ENCODE measurements at places on chromosomes 13 and 19. TPM values are rescaled to one million over a fixed set of nuclear protein-coding genes. Genes with fewer than 3 reads are reported as not detected.
A peak's percentile ranks its signal among the peaks of the same experiment; 100 is the strongest.

DNA sequence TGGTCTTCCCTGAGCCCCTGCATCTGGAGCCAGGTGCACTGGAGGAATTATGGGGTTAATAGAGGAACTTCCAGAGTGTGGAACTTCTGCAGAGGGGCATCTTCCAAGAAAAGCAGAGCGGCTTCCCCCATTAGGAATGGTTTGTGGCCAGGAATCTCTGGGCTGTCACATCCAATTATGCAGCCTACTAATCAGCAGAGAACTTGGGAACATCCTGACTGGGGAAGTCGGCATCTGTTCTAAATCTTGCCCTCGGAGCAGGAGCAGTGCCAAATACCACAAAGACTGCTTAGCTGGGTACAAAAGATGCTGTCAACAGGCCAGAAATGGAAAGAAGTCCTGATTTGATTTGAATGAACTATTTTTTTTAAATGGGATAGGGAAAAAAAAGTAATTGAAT, 435.1 kb downstream of the ZNF536 start:
- H3K27ac ChIP-seq, result no peak overlapping the region
- no peaks in the 10 kb centered on the region for H3K27me3 ChIP-seq
- no peak overlapping the region for H3K4me3 ChIP-seq
- no peaks in the 10 kb centered on the region for H3K36me3 ChIP-seq
- no peak for DNase-seq

- no peak overlapping the region for H3K4me3 ChIP-seq
- no peak overlapping the region for H3K27ac ChIP-seq
- peaks cover 27% of the 10 kb centered on the region for H3K36me3 ChIP-seq
These were observed 25.3 kb downstream of the COG3 start for GRCh38 chr13:45490068-45490467.

DNA sequence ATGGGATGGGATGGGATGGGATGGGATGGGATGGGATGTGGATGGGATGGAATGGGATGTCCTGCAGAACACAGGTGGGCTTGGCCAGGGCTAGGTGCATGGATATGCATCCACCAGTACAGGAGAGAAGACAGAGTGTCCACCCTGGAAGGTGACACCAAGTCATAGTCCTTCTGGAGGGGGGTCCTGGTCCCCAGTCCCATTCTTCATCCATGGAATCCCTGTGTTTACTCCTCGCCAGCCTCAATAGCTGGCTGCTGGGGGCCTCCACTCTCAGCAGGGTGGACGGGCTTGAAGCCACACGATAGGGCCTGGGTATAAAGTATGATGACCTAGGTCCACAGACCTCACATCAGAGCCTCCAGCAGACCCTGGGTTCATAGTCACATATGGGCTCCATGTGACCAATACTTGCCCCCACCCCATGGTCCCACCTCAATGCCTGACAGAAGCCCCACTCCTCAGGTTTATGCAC, 40.1 kb downstream of the RFX2 start:
- H3K4me1 ChIP-seq, result peaks cover 3% of the 10 kb centered on the region
- no peak overlapping the region for H3K27ac ChIP-seq
- no peaks in the 10 kb centered on the region for H3K36me3 ChIP-seq
- DNase-seq, result no peak

DNA sequence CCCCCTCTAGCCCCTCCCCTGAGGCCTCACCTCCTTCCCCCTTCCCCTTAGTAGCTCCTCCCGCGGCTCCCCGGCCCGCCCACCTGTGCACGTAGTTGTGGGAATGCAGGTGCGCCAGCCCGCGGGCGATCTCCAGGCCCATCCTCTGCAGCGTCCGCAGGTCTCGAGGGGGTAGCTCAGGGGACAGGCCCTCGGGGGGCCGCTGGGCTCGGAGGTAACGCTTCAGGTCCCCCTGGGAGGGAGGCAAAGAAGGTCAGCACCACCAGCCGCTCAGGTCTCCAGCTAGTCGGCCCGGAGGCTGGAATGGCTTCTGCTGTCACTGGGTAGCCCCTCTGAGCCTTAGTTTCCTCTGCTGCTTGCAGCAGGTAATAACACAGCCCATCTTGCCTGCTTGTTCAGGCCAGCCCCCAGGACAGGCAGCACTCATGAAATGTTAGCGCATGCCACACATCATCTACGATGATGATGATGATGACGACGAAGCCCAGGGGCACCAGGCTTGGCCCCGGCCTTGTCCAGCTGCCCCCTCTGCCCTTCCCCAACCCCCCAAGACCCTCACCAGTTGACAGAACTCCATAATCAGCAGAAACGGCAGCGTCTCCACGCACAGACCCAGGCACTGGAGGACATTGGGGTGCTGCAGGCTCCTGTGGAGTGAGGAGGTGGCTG, 9.2 kb downstream of the LMTK3 start:
- peaks cover 48% of the 10 kb centered on the region for H3K27me3 ChIP-seq
- DNase-seq, result no peak
- H3K4me1 ChIP-seq, result peaks cover 19% of the 10 kb centered on the region
- no peak overlapping the region for H3K4me3 ChIP-seq
- peak overlapping the region; percentile 25 for H3K27ac ChIP-seq

DNA sequence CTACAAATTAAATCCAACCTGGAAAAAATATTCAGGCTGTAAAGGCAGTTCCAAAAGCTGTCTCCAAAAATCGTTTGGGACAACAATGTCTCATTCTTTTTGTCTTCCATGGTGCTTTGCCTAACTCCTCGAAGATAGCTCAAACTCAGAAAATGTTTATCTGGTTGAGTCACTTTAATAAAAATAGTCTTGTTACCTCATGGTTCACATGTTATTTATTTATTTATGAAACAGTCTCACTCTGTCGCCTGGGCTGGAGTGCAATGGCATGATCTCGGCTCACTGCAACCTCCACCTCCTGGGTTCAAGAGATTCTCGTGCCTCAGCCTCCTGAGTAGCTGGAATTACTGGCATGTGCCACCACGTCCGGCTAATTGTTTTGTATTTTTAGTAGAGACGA, 4.9 kb upstream of the BRD4 start:
- no peak overlapping the region for H3K27ac ChIP-seq
- no peaks in the 10 kb centered on the region for H3K27me3 ChIP-seq
- H3K4me3 ChIP-seq, result no peak overlapping the region
- peaks cover 12% of the 10 kb centered on the region for H3K4me1 ChIP-seq
- DNase-seq, result no peak

GRCh38 chr13:43003010-43003409, 11.0 kb upstream of the EPSTI1 start:
- peaks cover 5% of the 10 kb centered on the region for H3K4me1 ChIP-seq
- no peak overlapping the region for H3K27ac ChIP-seq
- H3K27me3 ChIP-seq, result no peaks in the 10 kb centered on the region

GRCh38 chr13:21343659-21344058, 115.4 kb downstream of the ZDHHC20 start:
- peaks cover 15% of the 10 kb centered on the region for H3K4me1 ChIP-seq
- peak overlapping the region; percentile 89 for H3K27ac ChIP-seq
- H3K4me3 ChIP-seq, result peak overlapping the region; percentile 0
- no peak for DNase-seq

DNA sequence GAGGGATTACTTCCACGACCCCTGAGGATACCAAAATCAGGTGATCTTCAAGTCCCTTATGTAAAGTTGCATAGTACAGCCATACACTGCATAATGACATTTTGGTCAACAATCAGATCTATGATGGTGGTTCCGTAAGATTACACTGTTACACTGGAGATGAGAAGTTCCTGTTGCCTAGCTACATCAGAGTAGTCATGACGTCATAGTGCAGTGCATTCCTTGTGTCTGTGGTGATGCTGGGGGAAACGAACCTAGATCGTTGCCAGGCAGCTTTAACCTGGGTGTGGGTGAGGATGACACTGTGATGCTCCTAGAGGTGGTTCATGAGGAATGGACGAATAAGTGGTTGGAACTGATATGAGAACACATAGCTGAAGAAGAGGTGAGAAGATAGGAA, 9.1 kb downstream of the ZNF610 start:
- H3K27ac ChIP-seq, result no peak overlapping the region
- H3K27me3 ChIP-seq, result no peaks in the 10 kb centered on the region
- H3K36me3 ChIP-seq, result no peaks in the 10 kb centered on the region
- no peak for DNase-seq
- H3K4me1 ChIP-seq, result no peaks in the 10 kb centered on the region

- H3K27me3 ChIP-seq, result no peaks in the 10 kb centered on the region
- H3K4me1 ChIP-seq, result no peaks in the 10 kb centered on the region
- no peak for DNase-seq
- no peak overlapping the region for H3K27ac ChIP-seq
- H3K4me3 ChIP-seq, result no peak overlapping the region
These were observed 8.3 kb downstream of the CBLC start for GRCh38 chr19:44785993-44786392.

DNA sequence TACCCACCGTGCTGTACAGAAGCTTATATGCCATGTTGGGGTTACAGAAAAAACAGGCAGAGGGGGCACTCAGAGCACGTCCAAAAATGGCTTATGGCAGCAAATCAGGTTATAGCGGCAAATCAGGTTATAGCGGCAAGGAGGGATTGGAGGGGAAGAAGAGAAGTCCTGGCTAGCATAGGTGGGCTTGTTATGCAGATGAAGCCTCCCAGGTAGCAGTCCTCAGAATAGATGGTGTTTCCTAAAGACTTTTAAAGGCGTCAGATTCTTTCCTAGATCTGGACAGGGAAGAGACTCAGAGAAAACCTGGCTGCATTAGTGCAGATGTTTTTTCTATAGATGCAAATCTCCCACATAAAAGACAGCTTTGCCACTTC, 19.8 kb upstream of the PLEKHF1 start:
- no peaks in the 10 kb centered on the region for H3K36me3 ChIP-seq
- H3K27me3 ChIP-seq, result no peaks in the 10 kb centered on the region
- H3K4me1 ChIP-seq, result peaks cover 9% of the 10 kb centered on the region

- H3K36me3 ChIP-seq, result no peaks in the 10 kb centered on the region
- DNase-seq, result no peak
- peaks cover 3% of the 10 kb centered on the region for H3K4me1 ChIP-seq
- H3K27me3 ChIP-seq, result peaks cover 9% of the 10 kb centered on the region
- no peak overlapping the region for H3K27ac ChIP-seq
- no peak overlapping the region for H3K4me3 ChIP-seq
These were observed 21.8 kb downstream of the MRPS12 start for GRCh38 chr19:38952395-38953165.

- H3K36me3 ChIP-seq, result no peaks in the 10 kb centered on the region
- no peaks in the 10 kb centered on the region for H3K27me3 ChIP-seq
- H3K4me1 ChIP-seq, result peaks cover 8% of the 10 kb centered on the region
- H3K27ac ChIP-seq, result no peak overlapping the region
These were observed 61.8 kb downstream of the MBNL2 start for GRCh38 chr13:97283888-97284287.

DNA sequence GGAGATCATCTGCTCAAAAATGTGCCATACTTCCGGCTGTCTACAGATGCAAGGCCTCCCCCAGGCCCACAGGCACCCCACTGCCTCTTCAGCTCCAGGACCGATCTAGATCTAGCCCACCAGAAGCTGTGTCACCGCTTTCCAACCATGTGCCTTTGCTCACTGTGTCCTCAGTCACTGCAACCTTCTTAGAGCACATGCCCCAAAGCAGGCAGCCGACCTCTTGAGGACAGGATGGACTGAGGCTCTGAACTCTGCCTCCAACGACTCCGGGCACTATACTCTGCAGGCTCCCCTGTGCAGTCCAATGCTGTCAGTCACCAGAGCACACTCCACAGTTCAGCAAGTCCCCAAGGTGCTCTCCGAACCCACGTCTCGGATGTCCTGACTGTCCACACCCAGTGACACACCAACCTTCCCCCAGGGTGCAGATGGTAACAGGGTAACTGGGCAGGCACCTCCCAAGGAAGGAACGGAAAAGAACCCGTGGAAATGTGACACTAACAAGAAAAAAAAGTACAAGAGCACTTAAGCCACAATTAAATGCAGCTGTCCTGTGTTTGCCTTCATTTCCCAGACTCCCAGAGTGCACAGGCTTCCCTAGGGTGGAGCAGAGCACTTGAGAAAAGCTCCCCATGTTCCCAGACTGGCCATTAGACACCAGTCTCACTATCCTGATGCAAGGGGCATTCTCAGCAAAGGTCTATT, 4.8 kb downstream of the STK24 start:
- peaks cover 46% of the 10 kb centered on the region for H3K4me1 ChIP-seq
- H3K27me3 ChIP-seq, result no peaks in the 10 kb centered on the region
- peak; percentile 32 for DNase-seq
- no peak overlapping the region for H3K4me3 ChIP-seq
- peaks cover 6% of the 10 kb centered on the region for H3K36me3 ChIP-seq

DNA sequence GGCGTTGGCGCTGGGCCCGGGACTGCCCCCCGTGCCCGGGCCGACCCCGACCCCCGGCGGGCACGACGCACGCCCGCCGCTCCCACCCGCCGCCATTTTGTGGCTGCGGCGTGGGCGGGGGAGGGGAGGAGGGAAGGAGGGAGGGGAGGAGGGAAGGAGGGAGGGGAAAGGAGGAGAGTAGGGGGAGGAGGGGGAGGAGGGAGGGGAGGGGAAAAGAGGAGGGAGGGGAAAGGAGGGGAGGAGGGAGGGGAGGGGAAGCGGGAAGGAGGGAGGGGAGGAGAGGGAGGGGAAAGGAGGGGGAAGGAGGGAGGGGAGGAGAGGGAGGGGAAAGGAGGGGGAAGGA, at the start of gene BTBD2:
TSS of gene BTBD2 (minus strand) at position 107 of the 343 bp plus-strand sequence. CDS start at position 96, 11 bp downstream.
- H3K36me3 ChIP-seq, result no peaks in the 10 kb centered on the region
- H3K4me3 ChIP-seq, result peak within 1 kb of the TSS; percentile 39
- H3K4me1 ChIP-seq, result peaks cover 26% of the 10 kb centered on the region
- peak within 1 kb of the TSS; percentile 83 for H3K27ac ChIP-seq

DNA sequence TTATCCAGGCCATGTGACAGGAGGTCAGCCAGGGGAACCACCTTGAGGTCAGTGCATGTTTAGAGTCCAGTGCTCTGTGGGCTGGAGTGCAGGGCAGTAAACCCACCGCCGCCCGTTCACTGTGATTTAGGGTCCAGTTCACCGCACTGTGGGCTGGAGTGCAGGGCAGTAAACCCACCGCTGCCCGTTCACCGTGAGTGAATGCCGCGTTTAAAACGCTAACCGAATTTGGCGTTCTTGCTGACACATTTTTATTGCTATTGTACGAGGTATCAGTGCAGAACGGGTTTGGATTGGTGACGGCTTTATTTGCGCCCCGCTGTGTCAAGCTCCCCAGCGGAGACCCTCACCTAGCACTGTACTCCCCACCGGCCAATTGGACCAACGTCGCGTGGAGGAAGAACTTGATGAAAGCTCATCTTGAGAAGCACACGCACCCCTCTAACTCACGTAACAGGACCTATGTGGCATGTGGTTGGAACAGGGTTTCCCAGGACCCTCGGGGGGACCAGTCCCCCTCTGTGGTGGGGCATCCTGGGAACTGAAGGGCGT, 27.9 kb downstream of the C13orf46 start:
- H3K27me3 ChIP-seq, result no peaks in the 10 kb centered on the region
- H3K36me3 ChIP-seq, result no peaks in the 10 kb centered on the region
- no peak for DNase-seq
- no peak overlapping the region for H3K4me3 ChIP-seq

- no peaks in the 10 kb centered on the region for H3K4me1 ChIP-seq
- no peak for DNase-seq
- no peaks in the 10 kb centered on the region for H3K27me3 ChIP-seq
- H3K4me3 ChIP-seq, result no peak overlapping the region
- no peak overlapping the region for H3K27ac ChIP-seq
These were observed 16.3 kb downstream of the NEK5 start for GRCh38 chr13:52112591-52112990.

GRCh38 chr13:98370806-98371515, 193.9 kb upstream of the RNF113B start:
- H3K36me3 ChIP-seq, result no peaks in the 10 kb centered on the region
- H3K4me3 ChIP-seq, result no peak overlapping the region
- no peak for DNase-seq
- H3K27me3 ChIP-seq, result no peaks in the 10 kb centered on the region

The ICAM3 gene
- total RNA-seq, result 99.0 TPM

The RPL18A gene
- 2,271 TPM for total RNA-seq

The SPIB gene
- total RNA-seq, result 8.1 TPM

The ZNF571 gene
- total RNA-seq, result 5.2 TPM

The MTUS2 gene
- total RNA-seq, result 0.09 TPM

The ZNF302 gene
- total RNA-seq, result 32.7 TPM

The CRX gene
- under 0.01 TPM for total RNA-seq
